ENCODE measurements at places on chromosomes 6 and 20.

- DNase-seq: peak; percentile 97
Observed at GRCh38 chr6:30686908-30687658, 638 bp upstream of the PPP1R18 start.

GRCh38 chr20:58112017-58112781 is 116.3 kb downstream of the ANKRD60 start:
- DNase-seq: no peak

DNA sequence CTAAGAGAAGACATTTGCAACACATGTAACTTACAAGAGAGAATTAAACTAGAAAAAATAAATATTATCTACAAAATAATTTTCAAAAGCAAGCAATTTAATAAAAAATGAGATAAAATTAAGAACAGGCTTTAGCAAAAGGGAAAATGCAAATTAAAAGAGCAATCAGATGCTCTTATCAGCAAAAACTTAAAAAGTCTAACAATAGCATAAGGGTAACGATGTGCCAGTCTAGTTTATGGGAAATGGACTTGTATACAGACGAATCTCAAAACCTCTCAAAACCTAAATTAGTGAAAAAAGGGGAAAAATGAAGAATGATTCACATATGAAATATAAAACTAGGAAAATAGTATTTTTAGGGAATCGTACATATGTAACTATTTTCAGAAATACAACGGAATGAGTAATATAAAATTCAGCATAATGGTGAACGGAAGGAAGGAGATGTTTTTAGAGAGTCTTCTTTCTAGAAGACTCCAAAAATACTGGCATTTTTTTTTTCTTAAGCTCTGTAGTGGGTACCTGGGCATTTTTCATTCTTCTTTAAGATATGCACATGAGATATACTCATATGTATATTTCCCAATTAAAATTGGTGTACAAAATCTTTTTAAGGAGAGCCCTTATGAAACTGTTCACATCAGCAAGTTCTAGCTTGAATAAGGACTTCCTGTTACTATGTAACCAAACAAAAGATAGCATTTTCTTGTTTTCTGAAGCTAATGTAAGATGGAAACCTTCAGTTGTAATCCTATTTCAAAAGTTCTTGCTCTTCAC is 927 bp upstream of the MANEA start:
- no peak for DNase-seq

DNA sequence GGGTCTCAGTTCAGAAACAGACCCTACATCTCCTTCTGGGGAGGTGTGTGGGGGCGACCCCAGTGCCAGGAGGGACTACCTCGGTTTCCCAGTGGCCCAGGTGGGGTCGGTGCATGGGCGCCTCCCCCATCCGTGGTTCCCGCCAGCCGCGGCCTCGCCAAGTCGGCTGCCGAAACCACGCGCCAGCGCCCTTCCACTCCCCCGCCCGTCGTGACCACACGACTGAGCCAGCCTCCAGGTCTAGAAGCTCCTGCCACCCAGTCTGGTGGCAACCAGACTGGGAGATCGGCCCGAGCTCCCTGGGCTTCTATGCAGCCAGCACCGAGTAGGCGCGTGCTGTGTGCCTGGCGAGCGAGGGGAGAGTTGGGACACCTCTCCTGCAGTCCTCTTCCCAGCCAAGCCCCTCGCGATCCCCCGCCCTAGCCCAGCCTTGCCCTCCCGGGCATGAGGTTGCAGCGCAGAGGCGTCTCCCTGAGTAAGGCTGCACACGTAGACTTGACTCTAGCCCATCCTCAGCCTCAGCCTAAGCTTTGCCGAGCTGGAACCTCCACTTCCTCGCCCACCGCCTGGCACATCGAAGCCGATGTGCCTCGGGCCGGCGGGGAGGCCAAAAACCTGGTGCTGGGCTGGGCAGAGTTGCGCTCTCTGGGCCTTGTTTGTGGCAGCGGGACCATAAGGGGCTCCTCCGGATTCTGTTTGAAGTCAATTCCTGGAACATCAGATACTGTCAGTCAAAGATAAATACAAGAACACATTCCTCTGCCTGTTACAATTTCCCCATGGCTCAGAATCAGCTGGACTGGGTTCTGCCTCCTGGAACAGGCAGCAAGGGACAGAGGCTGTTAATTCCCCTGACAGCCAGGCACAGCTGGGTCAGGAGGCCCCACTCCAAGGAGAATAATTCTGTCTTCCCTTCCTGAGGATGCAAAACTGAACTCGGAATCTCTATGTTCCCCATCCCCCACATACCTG is 1.5 kb upstream of the CPNE5 start:
- peak; percentile 42 for DNase-seq

- no peak for DNase-seq
Observed at GRCh38 chr20:34328928-34329677, 25.9 kb upstream of the AHCY start.

DNA sequence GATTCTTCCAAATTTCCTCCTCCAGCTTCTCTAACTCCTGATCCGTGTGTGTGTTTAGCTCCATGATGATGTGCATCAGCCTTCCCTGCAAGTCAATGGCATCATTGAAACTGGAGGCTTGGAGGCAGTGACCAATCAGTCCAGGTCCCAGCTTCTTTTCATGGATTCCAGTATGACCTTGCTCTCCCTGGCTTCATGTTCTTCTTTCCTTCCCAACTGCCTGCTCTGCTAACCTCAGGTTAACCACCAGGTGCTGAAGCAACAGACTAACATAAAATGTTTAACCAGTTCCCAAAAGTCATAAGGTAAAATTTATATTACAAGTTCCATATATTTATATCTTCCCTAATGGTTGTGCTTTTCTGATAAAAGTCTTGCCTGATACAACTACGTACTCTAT is 512.8 kb upstream of the EPHA7 start:
- no peak for DNase-seq

GRCh38 chr6:13012977-13013680 is 296.6 kb downstream of the PHACTR1 start:
- no peak for DNase-seq

All from uterus (tissue), 4 donors.